Sigmoid colon (tissue), 7 donors: ENCODE measurements at places on chromosomes 16 and 17. TPM values are rescaled to one million over a fixed set of nuclear protein-coding genes. Genes with fewer than 3 reads are reported as not detected.

GRCh38 chr17:58191241-58191896, 1.2 kb upstream of the EPX start:
- peak; percentile 44 for DNase-seq

Gene TM4SF5
- polyA plus RNA-seq = 19.2 TPM

Gene GLTPD2
- polyA plus RNA-seq = 0.06 TPM

Gene CENPX
- polyA plus RNA-seq = 273 TPM
